ENCODE measurements at places on chromosomes 1 and 21.

- DNase-seq: no peak
Measured at GRCh38 chr1:74467786-74468377, 44.5 kb downstream of the LRRC53 start.

DNA sequence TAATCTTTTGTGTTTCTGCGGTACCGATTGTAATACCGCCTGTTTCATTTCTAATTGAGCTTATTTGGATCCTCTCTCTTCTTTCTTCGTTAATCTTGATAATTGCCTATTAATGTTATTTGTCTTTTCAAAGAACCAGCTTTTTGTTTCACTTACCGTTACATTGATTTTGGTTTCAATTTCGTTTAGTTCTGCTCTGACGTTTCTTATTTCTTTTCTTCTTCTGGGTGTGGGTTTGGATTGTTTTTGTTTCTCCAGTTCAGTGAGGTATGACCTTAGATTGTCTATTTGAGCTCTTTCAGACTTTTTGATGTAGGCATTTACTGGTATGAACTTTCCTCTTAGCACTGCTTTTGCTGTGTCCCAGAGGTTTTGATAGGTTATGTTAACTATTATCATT is 9.4 kb downstream of the OR2M2 start:
- no peak for DNase-seq

- no peak for DNase-seq
Measured at GRCh38 chr1:151210830-151211229, 12.5 kb downstream of the PIP5K1A start.

GRCh38 chr21:34989337-34990151 is 59.6 kb downstream of the RUNX1 start:
- no peak for DNase-seq

- peak; percentile 20 for DNase-seq
Measured at GRCh38 chr1:48552420-48552819, 80.4 kb upstream of the SPATA6 start.

GRCh38 chr1:240199758-240200645 is 108.3 kb downstream of the FMN2 start:
- no peak for DNase-seq

GRCh38 chr1:14108356-14109275 is 408.6 kb downstream of the PRDM2 start:
- no peak for DNase-seq
